Fibroblast of gingiva (primary cell): ENCODE measurements at places on chromosomes 1 and 21.

GRCh38 chr1:59025898-59026426 is 242.1 kb upstream of the JUN start:
- peak; percentile 11 for DNase-seq

- DNase-seq = no peak
Observed at GRCh38 chr1:162660574-162660973, 28.3 kb downstream of the DDR2 start.

DNA sequence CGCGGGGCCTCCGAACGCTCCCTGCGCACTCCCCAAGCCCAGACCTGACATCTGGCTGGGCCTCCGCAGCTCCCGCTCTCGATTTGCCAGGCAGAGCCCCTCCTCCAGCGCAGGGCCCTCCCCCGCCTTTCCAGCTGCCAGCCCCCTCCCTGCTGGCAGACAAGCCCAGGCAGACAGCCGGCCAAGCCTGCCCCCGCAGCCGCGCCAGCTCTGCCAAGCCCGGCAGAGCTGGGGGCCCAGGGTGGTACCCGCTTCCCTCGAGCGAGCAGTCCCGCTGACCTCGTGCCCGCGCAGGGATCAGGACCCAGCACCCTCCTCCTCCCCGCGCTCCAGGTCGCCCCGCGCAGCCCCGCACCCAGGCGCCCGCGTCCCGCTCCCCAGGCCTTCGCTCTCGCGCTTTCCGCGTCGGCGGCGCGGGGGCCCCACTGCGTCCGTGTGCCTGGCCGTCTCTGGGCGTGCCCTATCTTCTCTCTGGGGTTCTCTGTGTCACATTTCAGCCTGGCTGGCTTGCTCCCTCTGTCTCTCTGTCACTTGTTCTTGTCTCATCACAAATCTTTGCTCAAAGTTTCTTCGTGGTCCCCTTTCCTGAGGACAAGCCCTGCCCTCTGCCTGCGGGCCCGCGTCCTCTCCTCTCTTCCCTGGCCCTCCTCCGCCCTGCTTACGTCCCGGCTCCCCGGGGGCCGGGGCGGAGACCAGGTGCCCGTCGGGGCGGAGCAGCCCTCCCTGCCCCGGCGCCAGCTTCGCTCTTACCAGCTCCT is 580 bp downstream of the INKA2 start:
- peak; percentile 79 for DNase-seq

DNA sequence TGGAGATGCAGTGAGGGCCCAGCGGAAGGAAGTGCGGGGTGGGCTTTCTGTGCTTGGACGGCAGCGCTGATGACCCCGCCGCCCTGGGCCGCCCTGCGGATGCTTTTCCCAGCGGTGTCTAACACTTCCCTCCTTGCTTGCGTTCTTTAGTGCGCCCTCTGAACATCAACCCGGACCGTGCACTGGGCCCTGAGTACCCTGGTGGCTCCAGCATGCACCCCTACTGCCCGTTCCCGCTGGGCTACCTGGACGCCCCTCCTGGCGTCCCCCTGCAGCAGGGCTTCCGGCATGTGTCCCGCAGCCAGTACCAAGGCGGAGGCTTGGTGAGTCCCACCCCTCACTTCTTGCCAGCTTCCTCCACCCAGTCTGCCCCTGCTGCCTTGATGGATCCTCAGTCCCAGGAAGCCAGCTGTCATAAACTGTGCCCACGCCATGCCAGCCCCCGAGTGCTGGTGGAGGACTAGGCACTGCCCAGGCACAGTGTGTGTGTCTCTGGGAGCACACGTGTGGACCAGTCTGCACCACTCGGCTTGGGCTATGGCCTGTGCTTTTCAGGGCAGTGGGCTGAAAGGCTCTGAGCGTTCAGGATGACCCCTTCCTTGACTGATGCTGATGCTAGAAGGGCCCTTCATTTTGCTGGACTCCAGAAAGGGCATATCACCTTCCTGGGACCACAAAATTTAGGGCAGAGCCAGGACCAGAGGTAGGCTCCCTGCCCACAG is 2.3 kb downstream of the DMRTB1 start:
- DNase-seq = no peak

GRCh38 chr1:234489698-234490077 is 10.7 kb upstream of the TARBP1 start:
- DNase-seq = no peak

- DNase-seq = no peak
Observed at GRCh38 chr1:174519844-174520243, 72.1 kb downstream of the GPR52 start.

DNA sequence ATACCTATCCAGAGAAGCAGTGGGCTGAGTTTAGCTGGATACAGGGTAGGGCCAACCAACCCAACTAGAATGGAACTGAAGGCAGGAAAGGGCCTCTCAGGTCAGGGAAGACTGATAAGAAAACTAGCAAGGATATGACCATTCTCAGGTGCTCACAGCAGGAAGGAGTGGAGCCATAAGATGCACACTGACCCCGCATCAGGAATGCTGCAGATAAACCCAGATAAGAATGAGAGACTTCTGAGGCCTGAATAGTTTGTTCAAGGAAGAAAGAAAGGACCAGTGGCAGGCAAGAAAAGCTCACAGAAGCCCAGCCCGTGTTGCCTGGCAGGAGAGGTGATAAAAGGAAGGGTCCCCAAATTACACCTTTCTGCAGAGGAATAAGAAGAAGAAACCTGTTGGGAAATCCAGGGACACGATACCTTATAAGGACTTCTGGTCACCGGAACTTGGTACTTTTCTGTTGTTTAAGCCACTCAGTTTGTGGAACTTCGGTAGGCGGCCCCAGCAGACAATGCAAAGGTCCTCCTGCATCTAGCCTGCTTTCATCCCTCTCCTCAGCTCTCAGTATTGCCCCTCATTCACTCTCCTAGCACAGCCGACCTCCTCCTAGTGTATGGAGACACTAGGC is 58.9 kb downstream of the ATP1A1 start:
- DNase-seq = no peak

- DNase-seq = no peak
Observed at GRCh38 chr1:39094685-39095084, 68.5 kb downstream of the NDUFS5 start.
